ENCODE measurements at places on chromosomes 1 and 21.

DNA sequence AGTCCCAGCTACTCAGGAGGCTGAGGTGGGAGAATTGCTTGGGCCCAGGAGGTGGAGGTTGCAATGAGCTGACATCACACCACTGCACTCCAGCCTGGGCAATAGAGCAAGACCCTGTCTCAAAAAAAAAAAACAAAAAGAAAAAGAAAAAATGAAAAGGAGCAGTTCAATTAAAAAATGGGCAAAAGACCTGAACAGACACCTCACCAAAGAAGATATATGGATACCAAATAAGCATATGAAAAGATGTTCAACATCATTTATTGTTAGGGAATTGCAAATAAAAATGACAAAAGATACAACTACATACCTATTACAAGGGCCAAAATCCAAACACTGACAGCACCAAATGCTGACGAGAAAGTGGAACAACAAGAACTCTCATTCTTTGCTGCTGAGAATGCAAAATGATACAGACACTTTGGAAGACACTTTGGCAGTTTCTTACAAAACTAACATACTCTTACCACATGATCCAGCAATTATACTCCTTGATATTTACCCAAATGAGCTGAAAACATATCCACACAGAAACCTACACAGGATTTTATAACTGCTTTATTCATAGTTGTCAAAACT, 28.7 kb upstream of the ATP5PO start:
- DNase-seq: no peak

DNA sequence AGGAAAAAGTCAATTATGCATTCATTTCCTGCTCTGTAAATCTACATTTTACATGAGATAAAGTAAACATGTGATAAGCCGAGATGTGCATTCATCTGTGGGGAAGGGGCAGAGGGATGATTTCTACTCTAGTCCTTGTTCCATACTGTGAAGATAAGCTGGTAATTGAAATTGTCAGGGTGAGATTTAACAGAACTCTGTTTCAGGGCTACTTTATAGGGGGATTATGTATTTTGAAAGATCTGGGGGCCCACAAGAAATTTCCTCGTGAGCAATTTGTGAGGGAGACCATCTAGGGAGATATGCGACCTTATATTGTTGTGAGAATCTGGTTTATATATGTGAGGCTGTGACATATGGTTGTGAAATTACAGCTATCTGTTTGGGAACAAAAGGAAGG, 73.1 kb upstream of the KCNK1 start:
- no peak for DNase-seq

DNA sequence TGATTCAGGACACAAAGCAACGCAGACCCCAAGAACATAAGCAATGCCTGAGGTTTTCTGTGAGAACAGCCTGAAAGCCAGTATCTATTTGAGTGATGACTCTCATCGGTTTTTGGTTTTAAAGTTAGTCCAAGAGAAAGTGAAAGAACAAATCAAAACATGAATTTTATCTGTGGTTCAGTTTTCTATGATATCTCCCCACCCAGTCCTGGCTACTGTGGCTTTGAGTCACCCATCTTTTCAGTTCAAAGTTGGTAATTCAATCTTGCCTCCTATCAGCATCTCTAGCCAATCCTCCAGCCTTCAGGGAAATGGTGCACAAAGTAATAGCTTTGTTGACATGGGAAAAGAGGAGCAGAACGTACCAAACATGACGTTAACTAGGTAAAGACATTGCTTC, 40.5 kb upstream of the KRTAP19-8 start:
- no peak for DNase-seq

GRCh38 chr1:205260948-205261732, 33.4 kb downstream of the TMCC2 start:
- DNase-seq: no peak

DNA sequence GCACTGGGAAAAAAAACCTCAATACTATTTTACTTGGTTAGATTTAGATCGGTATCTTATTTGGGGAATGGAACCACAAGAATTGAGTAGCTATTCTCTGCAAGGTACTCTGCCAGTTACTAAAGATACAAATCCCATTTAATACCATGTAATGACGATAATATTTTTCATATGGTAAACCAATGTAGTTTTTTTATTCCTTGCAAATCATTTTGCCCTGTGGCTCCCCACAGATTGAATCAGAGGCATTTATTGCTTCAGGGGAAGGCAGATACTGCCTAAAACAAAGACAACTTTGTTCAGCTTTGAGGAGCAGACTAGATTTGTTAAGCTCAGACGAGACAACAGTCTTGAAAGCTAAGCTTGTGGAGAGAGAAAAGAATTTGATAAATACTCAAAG, 226.7 kb upstream of the RUNX1 start:
- DNase-seq: no peak

- no peak for DNase-seq
These were observed 34.4 kb upstream of the NRDC start for GRCh38 chr1:51912881-51913280.

DNA sequence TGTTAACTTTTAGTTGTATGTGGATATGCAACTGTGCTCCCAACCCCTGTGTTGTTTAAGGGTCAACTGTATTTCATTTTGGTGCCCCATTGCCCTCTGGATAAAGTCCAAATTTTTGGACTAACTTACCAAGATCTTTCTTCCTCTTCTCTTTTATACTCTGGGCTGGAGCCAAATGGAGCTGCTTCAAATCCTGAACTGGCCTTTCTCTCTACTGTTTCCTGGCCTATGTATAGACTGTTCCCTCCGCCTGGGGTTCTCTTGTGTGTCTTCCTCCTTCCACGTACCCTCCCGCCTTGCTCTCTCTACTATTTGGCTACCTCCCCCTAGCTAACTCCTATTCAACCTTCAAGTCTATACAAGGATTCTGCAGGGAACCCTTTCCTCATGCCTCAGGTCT, 8.4 kb upstream of the CDC14A start:
- DNase-seq: no peak

- DNase-seq: no peak
These were observed 17.8 kb downstream of the HLCS start for GRCh38 chr21:36948686-36949085.

GRCh38 chr1:110602466-110602865, 3.7 kb downstream of the KCNA2 start:
- no peak for DNase-seq

- DNase-seq: no peak
These were observed 3.4 kb downstream of the LHX9 start for GRCh38 chr1:197920414-197921117.

DNA sequence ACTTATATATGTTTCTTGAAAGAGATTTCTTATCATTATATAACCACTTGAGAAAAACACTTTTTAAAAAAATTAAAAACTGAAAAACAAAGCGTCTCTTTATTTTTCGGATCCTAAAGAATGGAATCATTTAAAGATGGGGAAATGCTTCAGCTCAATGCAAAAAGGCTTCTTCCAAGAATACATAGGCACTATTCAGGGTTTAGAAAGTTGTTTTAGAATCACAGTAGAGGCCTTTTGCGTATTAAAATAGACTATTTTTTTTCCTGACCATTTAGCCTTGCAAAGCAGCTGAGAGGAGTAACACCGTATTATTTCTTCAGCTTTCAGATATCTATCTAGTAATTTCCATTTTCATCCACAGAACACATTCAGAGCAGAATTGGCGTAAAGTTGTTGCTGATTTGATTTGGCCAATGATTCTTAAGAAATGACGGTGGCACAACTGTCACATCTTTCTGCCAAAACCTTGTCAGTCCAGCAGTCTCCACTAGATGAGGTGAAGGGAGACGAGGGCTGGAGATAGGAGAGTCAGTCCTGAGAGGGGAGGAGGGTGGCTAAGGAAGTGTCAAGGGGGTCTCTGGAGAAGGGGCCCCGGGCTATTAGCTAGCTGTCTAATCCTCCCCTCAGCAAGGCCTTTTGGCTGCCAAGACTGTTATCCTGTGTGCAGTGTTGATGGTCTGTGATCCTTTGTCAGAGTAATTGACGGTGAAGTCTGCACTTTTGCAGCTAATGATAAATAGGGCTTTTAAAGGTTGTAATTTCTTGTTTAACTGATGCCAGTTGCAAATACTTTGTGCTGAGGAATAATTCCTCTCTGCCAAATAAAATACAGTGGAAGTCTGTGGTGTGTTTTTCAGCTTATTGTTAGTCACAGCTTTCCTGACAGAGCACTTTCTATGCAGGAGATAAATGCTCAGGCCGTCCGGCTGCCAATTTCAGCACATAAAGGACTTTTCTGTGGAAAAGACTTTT, 34.7 kb downstream of the PRRX1 start:
- no peak for DNase-seq

GRCh38 chr1:165927169-165927568, 99.8 kb downstream of the UCK2 start:
- no peak for DNase-seq

GRCh38 chr21:36184545-36184944, 27.9 kb downstream of the DOP1B start:
- no peak for DNase-seq

DNA sequence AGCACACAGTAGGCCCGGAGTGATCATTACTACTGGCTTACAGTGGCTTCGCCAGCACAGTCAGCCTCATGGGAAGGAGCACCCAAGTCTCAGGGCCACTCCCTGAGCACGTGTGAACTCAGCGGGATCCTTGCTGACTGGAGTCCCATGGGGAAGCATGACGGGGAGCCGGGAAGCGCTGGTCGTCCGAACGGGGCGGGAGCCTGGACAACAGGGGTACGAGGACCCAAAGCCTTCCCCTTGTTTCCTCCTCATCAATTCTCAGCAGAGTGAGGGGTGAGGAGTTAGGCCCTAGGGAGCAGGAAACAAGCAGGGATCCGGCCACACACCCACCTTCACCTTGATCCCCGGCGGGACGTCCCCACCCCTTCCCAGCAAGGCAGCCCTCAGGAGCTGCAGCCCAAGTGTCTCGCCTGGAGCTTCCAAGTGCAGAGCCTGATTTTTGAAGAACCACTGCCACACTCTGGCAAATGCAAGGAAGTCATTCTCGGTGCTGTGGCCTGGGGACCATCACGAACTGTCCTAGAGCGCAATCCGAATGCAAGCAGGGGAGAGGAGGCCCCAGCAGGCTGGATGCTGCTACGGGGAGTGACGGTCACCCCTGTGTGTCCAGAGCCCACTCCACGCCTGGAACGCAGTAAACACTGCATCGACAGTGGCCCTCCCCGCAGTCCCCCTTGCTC, 35.5 kb downstream of the TOMM20 start:
- DNase-seq: no peak

DNA sequence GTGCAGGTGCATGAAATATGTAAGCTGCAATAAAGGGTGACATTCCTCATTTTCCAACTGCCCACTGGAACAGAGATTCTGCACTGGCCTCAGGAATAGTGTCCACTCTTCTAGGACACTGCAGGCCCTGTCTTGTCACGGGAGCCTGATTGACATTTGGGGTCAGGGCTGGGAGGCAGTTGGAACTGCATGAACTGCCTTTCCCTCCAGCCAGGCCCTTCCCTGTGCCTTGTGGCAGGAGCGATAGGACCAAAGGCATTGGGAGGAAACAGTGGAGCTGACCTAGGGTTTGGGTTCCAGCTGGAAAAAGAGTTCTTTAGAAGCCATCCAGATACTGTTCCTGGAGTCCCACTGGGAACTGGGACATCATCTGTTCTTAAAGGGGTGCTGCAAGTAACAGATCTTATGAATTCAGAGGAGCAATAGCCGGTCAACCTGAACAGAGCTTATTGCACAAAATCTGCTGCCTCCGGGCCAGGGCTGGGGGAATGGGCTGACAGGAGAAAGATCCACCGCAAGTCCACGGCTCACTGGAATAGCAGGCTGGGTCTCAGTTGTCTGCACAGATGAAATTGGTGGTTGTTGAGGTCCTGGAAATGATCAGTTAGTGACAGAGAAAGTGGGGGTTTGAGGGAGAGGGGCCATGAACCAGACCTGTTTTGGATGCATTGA, 451.7 kb downstream of the CAMTA1 start:
- DNase-seq: no peak

GRCh38 chr1:109877317-109877771, 33.3 kb upstream of the CSF1 start:
- no peak for DNase-seq

- DNase-seq: no peak
These were observed 1754.2 kb downstream of the BRINP3 start for GRCh38 chr1:188723332-188724020.

DNA sequence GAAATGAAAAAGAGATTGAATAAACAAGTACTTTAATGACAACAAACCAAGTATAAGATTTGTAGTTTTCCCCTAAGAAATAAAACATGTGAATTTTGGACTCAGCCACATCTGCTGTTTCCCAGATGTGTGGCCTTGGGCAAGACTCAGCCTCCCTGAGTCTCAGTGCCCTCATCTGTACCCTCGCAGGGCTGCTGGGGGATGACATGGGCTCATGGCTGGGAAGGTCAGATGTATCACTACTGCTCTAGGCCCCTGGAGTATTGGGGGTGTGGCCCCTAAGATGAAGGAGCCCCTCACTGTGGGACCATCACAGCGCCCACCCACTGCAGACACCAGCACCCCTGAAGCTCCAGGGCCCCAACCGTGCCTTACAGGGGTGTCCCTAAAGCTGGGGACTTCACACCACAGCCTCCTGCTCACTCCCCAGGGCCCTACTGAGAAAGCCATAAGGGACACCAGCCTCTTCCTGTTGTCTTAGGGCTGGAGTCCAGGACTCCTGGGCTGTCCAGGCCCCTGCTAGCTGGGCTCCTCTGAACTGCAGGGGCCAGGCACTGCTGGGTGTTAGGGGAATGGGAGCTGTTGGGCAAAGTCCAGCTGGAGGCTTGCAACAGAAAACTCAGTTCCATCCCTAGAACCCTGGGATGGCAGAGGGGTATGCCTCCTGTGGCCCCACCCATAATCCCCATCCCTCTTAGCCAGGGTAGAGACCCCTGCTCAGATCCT, 104.0 kb upstream of the WNT4 start:
- DNase-seq: no peak

DNA sequence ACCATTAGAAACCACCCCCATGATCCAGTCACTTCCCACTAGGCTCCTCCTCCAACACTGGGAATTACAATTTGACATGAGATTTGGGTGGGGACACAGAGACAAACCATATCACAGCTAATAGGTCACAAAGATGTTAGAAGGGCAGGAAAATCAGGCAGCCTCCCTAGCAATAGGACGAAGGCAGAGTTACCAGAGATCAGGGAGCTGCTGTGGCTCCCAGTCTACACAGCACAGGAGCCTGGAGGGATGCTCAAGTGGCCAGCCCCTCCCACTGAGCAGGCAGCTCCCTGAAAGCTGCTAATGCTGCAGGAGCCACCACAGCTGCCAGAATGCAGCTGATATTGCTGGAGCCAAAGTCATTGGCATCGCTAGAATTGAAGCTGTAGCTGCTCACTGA, 51.0 kb downstream of the CR1L start:
- no peak for DNase-seq

DNA sequence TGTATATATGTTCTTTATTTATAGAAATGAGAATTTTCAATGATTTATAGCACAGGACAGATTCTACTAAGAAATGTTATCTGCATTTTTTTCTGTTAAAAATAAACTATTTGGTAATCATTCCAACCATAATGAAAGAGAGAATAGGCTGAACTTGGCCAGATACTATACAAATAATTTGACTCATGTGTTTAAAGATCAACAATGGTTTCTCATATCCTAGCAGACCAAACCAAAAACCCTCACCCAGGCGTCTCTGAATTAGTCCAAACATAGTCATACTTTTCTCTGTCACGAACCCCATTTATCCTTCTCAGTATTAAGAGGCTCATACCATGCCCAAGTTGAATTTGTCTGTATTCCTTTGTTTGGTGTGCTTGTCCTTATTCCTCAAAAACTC, 40.3 kb downstream of the RPE65 start:
- DNase-seq: no peak

Data from CD4-positive, alpha-beta T cell treated with Interleukin-10 for 1 hour (primary cell).